RPMI7951 (cell line): ENCODE measurements at places on chromosomes 3 and 15.

DNA sequence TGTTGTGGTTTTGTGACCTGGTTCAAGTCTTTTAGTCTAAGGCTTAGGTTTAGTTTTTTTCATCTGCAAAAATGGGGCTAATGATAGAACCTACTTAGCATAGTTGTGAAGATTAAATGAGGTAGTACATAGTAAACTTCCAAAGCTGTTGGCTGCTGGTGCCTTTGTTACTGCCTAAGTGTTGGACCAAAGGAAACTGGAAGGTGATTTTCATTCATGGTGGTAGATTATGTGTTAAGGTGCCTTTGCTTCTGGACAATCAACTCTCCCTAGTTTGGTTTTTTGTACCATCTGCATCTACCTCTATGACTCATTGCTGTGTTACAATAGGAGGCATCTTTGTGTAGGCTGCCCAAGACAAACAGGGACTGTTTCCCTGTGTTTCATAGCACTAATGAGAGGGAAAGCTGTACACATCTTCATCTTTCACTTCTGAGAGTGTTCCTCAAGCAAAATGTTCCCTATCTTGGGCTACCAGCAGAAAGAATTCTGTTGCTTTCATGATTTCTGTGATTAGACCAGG is 3.2 kb downstream of the MAP2K1 start:
- peak; percentile 23 for DNase-seq

GRCh38 chr15:52153900-52154895 is 37.0 kb downstream of the GNB5 start:
- no peak for DNase-seq

GRCh38 chr3:64091501-64091900 is 68.2 kb upstream of the PSMD6 start:
- DNase-seq: no peak

GRCh38 chr3:62882676-62883200 is 7.5 kb upstream of the CADPS start:
- DNase-seq: peak; percentile 20

GRCh38 chr3:172708921-172709773 is 1.7 kb downstream of the NCEH1 start:
- no peak for DNase-seq

GRCh38 chr3:182092662-182093262 is 381.0 kb downstream of the SOX2 start:
- DNase-seq: no peak

- no peak for DNase-seq
These were observed 13.8 kb upstream of the KCNMB2 start for GRCh38 chr3:178522200-178523052.
